ENCODE measurements at places on chromosomes 3 and 15. TPM values are rescaled to one million over a fixed set of nuclear protein-coding genes. Genes with fewer than 3 reads are reported as not detected.

The FBXL2 gene
- total RNA-seq = 0.19 TPM

DNA sequence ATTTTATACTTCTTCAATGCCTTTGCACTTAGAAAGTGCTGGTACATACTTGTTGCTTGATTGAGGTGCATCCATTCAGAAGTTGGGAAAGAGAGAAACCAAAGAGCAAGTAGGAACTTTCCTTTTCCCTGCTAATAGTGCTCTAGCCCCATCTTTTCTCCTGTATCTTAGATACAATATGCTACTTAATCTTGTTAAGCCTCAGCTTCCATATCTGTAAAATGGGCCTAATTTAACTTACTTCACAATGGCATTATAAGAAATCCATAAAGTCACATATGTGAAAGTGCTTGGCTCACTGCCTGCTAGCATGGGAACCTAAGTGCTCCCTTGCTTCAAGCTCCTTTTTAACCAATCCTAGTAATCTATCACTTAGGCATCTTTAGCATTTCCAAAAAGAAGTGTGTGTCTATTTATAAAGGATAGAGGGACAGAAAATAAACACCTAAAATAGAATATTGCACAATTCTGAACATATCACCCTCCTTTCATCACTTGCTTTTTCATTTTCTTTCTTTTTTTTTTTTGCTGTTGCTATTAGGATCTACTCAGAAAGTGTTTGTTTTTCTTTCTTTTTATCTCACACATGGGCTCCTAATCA is 28.1 kb downstream of the KCNAB1 start:
- no peak for DNase-seq

DNA sequence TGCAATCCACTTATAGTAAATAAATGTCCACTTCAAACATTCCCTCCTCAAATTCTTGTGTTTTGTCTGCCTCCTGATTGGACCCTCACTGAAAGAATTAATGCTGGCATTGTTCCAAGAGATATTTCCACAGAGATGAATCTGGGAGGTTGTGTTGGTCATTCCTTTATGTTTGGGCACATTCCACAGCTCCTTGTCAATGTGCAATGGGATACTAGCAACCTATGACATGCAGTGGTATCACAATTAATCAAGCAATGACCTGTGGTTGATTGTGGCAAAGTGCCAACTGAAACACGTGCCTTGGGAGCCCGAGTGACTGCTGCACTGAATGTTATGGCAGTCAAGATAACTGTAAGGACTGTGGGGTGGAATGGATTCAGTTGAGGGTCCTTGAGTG is 55.0 kb upstream of the SNRPN start:
- DNase-seq = no peak

- peak; percentile 77 for DNase-seq
Measured at GRCh38 chr3:189270248-189270832, 98.6 kb downstream of the TPRG1 start.

GRCh38 chr15:88006146-88006545 is 250.4 kb downstream of the NTRK3 start:
- no peak for DNase-seq

Data from psoas muscle (tissue), 8 donors.